CD4-positive, alpha-beta T cell treated with Interleukin-21 for 1 hour (primary cell): ENCODE measurements at places on chromosomes 3 and 15.

- no peak for DNase-seq
Observed at GRCh38 chr3:29890801-29891200, 609.9 kb downstream of the RBMS3 start.

DNA sequence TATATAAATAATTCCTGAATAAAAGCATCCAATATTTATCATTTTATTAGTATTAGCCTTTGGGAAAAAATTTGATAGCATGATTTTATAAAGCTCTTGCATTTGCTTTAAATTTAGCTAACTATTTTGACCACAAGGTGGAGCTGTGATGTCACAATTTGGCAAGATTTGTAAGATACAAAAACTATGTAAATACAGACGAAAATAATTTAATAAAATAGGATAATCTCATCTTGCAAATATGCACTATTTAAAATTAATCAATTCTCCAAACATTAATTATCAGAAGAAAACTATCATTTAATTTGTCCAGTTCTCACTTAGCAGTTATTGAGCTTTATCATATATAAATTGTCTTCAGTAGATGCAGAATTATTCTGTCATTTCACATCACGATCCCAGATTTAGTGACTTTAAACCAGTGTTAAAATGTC, 95.4 kb downstream of the PLOD2 start:
- peak; percentile 17 for DNase-seq

DNA sequence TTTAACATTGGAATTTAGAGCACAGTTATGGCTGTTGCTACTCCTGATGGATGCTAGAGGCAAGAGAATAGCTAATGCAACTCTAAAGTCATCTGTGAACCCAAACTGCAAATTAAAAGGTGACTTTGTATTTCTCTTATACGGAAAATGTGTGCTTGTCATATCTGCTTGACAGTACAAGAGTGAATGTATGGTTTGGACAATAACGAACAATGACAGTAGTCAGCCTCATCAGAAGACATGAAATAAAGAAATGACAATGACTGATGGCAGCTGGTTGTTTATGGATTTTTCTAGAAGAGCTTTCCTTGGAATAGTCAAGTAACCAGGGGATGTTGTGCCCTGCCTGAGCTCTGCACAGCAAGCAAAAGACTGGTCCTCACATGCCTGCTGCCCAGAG, 168.8 kb upstream of the FEZF2 start:
- DNase-seq: no peak

DNA sequence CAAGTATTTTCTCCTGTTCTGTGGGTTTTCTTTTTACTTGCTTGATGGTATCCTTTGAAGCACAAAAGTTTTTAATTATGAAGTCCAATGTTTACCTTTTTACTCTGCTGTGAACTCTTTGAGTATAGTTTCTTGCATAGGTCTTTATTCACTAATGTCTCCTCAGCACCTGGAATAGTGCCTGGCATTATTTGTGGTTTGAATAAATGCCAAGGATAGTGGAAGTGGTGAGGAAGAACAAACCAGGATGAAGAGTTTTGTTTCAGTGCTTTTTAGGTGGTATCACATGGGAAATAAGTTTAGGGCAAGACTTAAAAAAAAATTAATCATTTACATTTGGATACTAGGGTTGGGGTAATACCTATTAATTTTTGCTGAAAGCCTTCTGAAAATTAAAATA, 25.7 kb downstream of the GPD1L start:
- DNase-seq: no peak

DNA sequence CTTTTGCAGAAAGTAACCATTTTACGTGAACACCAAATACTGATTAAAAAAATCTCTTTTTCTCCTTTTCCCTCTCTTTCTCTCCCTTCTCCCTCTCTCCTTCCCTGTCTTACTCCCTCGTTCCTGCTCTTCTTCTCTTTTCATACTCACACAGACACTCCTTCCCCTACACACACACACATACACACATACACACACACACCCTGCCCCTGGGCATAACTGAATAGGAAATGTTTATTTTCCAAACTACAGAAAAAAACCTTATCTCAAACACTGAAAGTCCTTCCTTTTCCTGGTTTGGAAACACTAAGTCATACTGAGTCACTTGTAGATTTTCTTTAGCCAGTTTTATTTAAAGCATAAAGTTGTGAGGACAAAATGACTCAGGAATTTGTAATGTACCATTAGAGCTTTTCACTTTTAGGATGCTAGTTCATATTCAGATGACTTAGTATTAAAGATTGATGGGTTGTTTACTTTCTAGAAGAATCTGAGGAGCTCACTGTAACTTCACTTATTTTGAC, 62.4 kb downstream of the MBNL1 start:
- no peak for DNase-seq

- DNase-seq: no peak
Observed at GRCh38 chr3:129239991-129240390, 9.4 kb upstream of the COPG1 start.

DNA sequence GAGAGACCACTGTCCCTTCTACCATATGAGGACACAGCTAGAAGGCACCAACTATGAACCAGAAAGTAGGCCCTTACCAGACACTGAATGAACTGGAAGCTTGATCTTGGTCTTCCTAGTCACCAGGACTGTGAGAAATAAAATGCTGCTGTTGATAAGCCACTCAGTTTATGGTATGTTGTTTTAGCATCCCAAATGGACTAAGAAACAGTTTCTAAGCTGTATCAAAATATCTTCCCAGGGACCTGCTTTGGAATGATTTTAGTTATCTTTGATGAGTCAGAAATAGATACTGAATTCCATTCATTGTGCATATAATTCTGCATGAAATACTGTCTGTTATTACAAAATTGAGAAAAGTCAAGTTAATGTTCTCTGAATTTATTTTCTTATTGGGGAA, 18.6 kb downstream of the WDR76 start:
- DNase-seq: no peak

DNA sequence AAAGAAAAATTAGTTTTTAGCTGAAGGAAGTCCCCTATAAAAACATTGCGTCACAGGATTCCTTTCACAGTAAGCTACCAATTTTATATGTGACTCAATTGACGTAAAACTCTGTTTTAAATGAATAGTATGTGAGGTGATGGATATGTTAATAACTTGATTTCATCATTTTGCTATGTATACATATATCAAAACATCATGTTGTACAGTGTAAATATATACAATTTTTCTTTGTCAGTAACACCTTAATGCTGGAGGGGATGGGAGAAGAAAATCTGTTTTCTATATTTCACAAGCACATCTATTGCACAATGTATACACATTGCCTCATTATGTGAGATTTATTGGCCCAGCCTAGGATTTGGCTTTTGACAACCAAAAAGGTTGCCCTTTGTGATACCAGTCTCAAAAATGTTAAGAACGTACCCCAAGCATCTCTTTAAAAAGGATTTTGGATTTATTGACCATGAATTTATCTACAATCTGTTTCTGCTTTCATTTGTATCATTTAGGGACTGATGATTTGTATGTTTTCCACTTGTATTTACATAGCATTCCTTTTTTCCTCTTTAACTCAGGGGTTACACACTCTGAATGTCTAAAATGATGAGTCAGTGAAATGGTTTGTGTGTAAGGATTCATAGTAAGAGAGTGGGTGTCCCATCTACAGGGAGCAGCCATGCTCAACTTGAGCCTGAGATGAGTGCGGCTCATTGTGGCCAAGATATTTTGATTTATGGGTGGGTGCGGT, 62.6 kb downstream of the CRTC3 start:
- DNase-seq: no peak

GRCh38 chr15:39837454-39837853, 54.8 kb upstream of the FSIP1 start:
- DNase-seq: no peak

DNA sequence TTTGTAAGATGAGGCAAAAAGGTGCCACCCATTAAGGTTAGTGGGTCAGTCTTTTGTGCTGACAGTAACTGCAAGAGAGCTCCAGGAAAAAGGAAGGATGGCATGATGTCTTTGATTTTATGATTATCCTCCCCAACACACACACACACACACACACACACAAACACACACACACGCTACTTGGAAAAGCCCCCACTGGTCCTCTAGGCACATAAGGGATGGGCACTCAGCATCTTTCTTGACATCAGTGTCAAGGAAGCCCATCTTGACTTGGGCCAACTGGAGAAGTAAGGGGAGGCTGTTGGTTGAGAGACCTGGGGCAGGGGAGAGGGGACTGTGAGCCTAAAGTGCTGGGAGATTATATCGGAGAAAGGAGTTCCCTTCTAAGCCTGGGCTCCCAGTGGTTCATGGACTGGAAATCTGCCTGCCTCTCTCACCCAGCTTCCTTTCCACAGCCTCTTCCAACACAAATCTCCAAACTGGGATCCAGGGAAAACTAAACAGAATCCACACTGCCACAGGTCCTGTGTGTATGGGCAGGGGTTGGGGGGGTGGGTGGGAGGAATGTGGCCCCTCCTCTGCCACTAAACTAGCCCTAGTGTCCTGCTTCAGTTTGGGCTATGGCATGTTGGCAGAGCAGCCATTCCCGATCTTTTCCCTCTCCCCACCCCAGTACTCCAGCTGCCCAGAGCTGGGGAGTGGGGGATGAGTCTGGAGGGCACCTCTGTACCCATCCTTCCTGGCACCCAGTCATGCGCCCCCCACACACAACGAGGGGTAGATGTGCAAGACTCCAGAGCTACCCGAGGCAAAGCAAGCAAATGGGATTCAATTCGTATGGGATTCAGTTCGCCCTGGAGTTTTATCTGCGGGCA, 1.6 kb downstream of the AMOTL2 start:
- DNase-seq: no peak
